ENCODE measurements at places on chromosomes 3 and 15.
A peak's percentile ranks its signal among the peaks of the same experiment; 100 is the strongest.

DNA sequence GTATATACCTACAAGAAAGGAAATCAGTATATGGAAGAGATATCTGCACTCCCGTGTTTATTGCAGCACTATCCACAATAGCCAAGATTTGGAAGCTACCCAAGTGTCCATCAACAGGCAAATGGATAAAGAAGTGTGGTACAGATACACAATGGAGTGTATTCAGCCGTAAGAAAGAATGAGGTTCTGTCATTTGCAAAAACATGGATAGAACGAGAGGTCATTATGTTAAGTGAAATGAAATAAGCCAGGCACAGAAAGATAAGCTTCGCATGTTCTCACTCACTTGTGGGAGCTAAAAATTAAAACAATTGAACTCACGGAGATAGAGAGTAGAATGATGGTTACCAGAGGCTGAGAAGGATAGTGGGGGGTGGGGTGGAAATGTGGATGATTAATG lies 53.1 kb downstream of the FAM81A start:
- peaks cover 37% of the 10 kb centered on the region for H3K27me3 ChIP-seq
- H3K4me3 ChIP-seq, result no peak overlapping the region
- no peaks in the 10 kb centered on the region for H3K36me3 ChIP-seq
- no peak for DNase-seq
- H3K4me1 ChIP-seq, result peaks cover 3% of the 10 kb centered on the region
- no peak overlapping the region for H3K27ac ChIP-seq

DNA sequence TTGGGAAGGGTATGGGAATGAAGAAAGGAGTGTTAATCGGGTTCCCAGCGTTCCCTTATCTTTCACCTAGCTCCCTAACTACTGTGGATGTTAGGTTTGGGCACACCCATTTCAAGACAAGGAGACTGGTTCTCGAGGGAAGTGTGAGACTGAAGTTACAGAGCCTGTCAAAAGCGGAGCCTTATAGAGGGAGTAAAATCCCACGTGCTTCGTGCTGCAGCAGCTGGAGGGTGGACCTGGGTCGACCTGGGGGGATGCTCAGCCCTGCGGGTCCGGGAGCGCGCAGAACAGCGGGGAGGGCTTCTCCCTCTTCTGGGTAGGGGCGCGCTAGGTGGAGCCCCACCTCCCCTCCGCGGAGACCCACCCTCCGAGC lies 314 bp upstream of the TMED3 start:
- peaks cover 34% of the 10 kb centered on the region for H3K4me1 ChIP-seq
- H3K4me3 ChIP-seq, result peak overlapping the region; percentile 78
- H3K27me3 ChIP-seq, result peaks cover 38% of the 10 kb centered on the region
- peak overlapping the region; percentile 75 for H3K27ac ChIP-seq
- DNase-seq, result no peak
- H3K36me3 ChIP-seq, result peaks cover 24% of the 10 kb centered on the region

DNA sequence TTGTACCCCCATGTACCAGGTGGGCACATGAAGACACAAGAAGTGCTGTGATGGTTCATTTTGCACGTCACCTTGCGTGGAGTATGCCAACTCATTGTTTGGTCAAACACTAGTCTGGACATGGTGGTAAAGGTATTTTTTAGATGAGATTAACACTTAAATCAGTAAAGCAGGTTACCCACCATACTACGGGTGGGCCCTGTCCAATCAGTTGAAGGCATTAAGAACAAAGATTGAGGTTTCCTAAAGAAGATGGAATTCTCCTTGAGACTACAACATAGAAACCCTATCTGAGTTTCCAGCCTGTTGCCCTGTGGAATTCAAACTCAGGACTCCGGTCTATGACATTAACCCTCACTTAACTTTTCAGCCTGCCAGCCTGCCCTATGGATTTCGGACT lies 118.4 kb downstream of the RPLP1 start:
- H3K4me3 ChIP-seq, result no peak overlapping the region
- H3K27me3 ChIP-seq, result peaks cover 4% of the 10 kb centered on the region
- no peak for DNase-seq

GRCh38 chr15:68930268-68931022 lies at the start of gene SPESP1:
Gene SPESP1, plus strand, starts transcription at chr15:68930525. Its CDS starts 129 bp downstream, at chr15:68930654.
- peak; percentile 38 for DNase-seq
- H3K27ac ChIP-seq, result no peak within 1 kb of the TSS
- H3K27me3 ChIP-seq, result peaks cover 17% of the 10 kb centered on the region
- H3K4me1 ChIP-seq, result no peaks in the 10 kb centered on the region
- no peaks in the 10 kb centered on the region for H3K36me3 ChIP-seq

- H3K27me3 ChIP-seq, result peaks cover 5% of the 10 kb centered on the region
- peaks cover 7% of the 10 kb centered on the region for H3K36me3 ChIP-seq
- peaks cover 11% of the 10 kb centered on the region for H3K4me1 ChIP-seq
- H3K27ac ChIP-seq, result peak within 1 kb of the TSS; percentile 95
- peak within 1 kb of the TSS; percentile 87 for H3K4me3 ChIP-seq
- DNase-seq, result peak; percentile 96
These were observed at the start of gene NDUFB4 for GRCh38 chr3:120596116-120596852. Gene NDUFB4, plus strand, starts transcription at chr3:120596336. Its CDS starts 24 bp downstream, at chr3:120596360.

DNA sequence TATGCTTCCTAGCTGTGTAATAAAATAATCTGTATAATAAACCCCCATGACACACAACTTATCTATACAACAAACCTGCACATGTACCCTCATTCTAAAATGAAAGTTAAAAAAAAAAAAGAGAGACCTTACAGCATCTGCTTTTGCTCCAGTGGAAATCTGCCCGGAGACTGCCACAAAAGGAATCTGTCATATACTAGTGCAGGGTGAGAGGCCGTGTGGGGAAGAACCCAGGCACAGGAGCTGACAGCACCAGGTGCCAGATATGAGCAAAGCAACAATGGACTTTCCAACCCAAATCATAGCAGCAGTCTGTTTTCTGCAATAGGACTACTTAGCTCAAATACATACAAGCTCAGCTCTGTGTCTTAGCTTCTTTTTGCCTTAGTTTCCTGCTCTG lies 346.5 kb downstream of the ROBO1 start:
- H3K27ac ChIP-seq, result no peak overlapping the region
- no peaks in the 10 kb centered on the region for H3K4me1 ChIP-seq
- DNase-seq, result no peak
- H3K36me3 ChIP-seq, result no peaks in the 10 kb centered on the region
- no peaks in the 10 kb centered on the region for H3K27me3 ChIP-seq

GRCh38 chr3:196159952-196160804 lies 51.0 kb downstream of the ZDHHC19 start:
- H3K4me1 ChIP-seq, result peaks cover 32% of the 10 kb centered on the region
- peak; percentile 51 for DNase-seq
- peak overlapping the region; percentile 67 for H3K27ac ChIP-seq
- no peaks in the 10 kb centered on the region for H3K36me3 ChIP-seq
- H3K4me3 ChIP-seq, result no peak overlapping the region

GRCh38 chr3:9079676-9080075 lies 116.4 kb upstream of the RAD18 start:
- H3K4me3 ChIP-seq, result no peak overlapping the region
- no peaks in the 10 kb centered on the region for H3K36me3 ChIP-seq
- no peaks in the 10 kb centered on the region for H3K4me1 ChIP-seq
- H3K27ac ChIP-seq, result no peak overlapping the region
- H3K27me3 ChIP-seq, result peaks cover 2% of the 10 kb centered on the region

GRCh38 chr15:98123297-98123696 lies 162.8 kb downstream of the ARRDC4 start:
- no peak overlapping the region for H3K27ac ChIP-seq
- H3K27me3 ChIP-seq, result no peaks in the 10 kb centered on the region

DNA sequence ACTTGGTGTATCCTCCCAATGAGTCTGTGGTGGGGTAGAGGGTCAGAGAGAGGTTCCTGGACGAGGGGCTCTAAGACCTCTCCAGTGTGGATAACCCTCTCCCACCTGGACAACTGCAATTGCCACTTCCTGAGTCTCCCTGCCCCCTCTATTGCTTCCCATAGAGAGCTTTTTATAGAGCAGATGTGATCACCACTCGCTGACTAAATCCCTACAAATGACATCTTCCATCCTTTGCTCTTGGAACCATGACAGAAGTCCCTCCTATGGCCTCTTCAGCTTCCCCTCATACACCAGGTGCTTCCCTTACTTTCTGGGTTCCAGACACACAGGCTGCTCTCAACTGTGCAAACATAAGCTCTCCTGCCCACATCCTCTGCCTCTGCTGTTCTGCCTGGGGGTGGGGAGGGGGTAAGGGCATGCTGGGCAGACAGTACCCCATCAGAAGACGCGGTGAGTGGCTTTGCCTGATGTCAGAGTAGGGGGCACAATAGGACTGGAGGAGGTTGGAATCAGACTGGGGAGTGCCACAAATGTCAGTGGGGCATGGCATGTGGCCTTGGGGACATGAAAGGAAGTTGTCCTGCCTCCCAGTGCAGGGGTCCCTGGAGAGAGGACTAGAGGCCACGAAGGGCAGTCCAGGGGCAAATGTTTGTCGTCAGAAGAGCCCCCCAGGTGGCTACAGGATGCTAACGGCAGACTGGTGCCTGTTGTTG lies 15.2 kb downstream of the ITIH3 start:
- peaks cover 11% of the 10 kb centered on the region for H3K4me1 ChIP-seq
- H3K27me3 ChIP-seq, result no peaks in the 10 kb centered on the region
- DNase-seq, result no peak
- H3K36me3 ChIP-seq, result no peaks in the 10 kb centered on the region
- H3K27ac ChIP-seq, result peak overlapping the region; percentile 37
- no peak overlapping the region for H3K4me3 ChIP-seq

- no peaks in the 10 kb centered on the region for H3K36me3 ChIP-seq
- no peaks in the 10 kb centered on the region for H3K4me1 ChIP-seq
- H3K27ac ChIP-seq, result no peak overlapping the region
- H3K27me3 ChIP-seq, result no peaks in the 10 kb centered on the region
- no peak overlapping the region for H3K4me3 ChIP-seq
- DNase-seq, result no peak
These were observed 482.4 kb downstream of the ROBO1 start for GRCh38 chr3:79285380-79285779.

DNA sequence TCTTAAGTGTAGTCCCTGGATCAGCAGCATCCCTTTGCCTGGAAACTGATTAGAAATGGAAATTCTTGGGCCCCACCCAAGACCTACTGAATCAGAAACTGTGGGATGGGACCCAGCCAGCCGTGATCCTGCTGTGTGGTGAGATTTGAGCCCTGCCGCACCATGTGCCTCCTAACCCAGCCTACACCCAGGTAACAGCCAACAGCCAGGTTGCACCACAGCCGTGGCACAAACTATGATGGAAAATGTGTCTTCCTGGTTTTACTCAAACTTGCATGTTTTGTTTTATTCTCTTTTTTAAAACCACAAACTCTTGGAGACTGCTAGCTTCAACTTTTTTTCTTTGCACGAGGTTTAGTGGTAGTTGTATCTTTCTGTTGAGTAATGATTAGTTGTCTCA lies 2.6 kb downstream of the LIMD1 start:
- H3K4me1 ChIP-seq, result peaks cover 73% of the 10 kb centered on the region
- no peak for DNase-seq
- H3K27me3 ChIP-seq, result no peaks in the 10 kb centered on the region
- peak overlapping the region; percentile 87 for H3K4me3 ChIP-seq

DNA sequence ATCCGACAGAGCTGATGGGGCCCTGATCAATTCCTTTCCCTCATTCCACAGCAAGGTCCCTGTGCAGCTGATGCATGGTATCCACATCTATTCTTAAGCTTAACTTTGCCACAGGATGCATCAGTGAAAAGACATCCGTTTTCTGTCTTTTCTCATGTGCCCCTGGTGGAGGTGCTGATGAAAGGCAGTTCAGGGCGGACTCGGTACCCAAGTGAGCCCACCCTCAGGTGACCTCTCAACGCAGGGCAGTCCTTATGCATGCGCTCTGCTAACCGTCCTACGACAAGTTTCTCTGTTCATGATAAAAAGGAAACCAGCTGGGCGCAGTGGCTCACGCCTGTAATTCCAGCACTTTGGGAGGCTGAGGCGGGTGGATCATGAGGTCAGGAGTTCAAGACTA lies 251.4 kb downstream of the ADAMTS17 start:
- H3K4me1 ChIP-seq, result peaks cover 2% of the 10 kb centered on the region
- no peak for DNase-seq
- no peak overlapping the region for H3K4me3 ChIP-seq
- no peaks in the 10 kb centered on the region for H3K27me3 ChIP-seq
- H3K36me3 ChIP-seq, result no peaks in the 10 kb centered on the region

- peaks cover 55% of the 10 kb centered on the region for H3K27me3 ChIP-seq
- no peaks in the 10 kb centered on the region for H3K36me3 ChIP-seq
- no peak overlapping the region for H3K27ac ChIP-seq
- peaks cover 2% of the 10 kb centered on the region for H3K4me1 ChIP-seq
- no peak for DNase-seq
These were observed 1.7 kb upstream of the PPARG start for GRCh38 chr3:12286927-12287726.

DNA sequence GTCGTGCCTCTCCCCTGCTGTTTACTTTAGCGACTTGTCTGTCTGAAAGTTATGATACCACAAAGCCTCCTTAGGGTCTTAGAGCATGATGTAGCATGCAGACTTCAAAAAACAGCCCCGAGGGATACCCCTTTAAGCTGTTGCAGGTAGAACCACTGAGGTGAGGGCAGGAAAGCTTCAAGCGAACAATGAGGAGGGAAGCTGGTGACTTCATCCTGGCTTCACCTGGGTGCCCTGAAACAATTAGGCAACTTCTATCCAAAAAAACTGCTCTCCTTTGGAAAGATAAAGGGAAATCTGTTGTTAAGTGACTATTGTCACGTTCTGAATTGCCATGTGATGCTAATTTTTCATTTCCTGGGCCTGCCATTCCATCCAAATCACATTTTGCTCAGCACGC lies 231.6 kb downstream of the SOX2 start:
- H3K4me1 ChIP-seq, result no peaks in the 10 kb centered on the region
- no peaks in the 10 kb centered on the region for H3K36me3 ChIP-seq
- H3K4me3 ChIP-seq, result no peak overlapping the region
- H3K27ac ChIP-seq, result no peak overlapping the region
- H3K27me3 ChIP-seq, result no peaks in the 10 kb centered on the region

GRCh38 chr15:37995461-37996347 lies 61.3 kb downstream of the TMCO5A start:
- no peak overlapping the region for H3K27ac ChIP-seq
- no peaks in the 10 kb centered on the region for H3K4me1 ChIP-seq
- H3K36me3 ChIP-seq, result no peaks in the 10 kb centered on the region
- peak; percentile 35 for DNase-seq
- H3K27me3 ChIP-seq, result peaks cover 9% of the 10 kb centered on the region

DNA sequence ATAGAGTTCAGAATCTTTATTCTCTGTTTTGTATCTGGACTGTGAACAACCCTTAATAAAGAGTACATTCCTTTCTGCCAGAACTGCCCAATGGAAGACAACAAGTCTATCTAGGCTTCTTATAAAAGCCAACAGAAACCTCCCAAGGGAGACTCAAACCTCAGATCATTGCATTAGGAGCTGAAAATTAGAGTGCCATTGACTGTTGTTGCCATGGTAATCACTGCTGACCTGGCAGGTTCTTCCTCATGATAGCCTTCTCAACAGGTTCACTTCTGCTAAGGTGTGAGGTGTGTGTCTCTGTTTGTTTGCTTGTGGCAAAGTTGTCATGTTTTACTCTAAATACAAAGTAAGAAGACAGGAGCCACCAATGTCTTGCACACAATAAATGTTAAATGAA lies 79.2 kb downstream of the TMEM108 start:
- no peak overlapping the region for H3K27ac ChIP-seq
- no peak for DNase-seq
- H3K4me1 ChIP-seq, result no peaks in the 10 kb centered on the region
- no peaks in the 10 kb centered on the region for H3K36me3 ChIP-seq
- peaks cover 12% of the 10 kb centered on the region for H3K27me3 ChIP-seq
- no peak overlapping the region for H3K4me3 ChIP-seq
